Activated CD8-positive, alpha-beta T cell treated with anti-CD3 and anti-CD28 coated beads for 36 hours (primary cell): ENCODE measurements at places on chromosomes 12 and 14. TPM values are rescaled to one million over a fixed set of nuclear protein-coding genes. Genes with fewer than 3 reads are reported as not detected.

PSMD9 gene
- 50.7 TPM for total RNA-seq

KRT81 gene
- not detected for total RNA-seq

RTN1 gene
- total RNA-seq = not detected

LYZ gene
- not detected for total RNA-seq
